Bronchial epithelial cell (primary cell): ENCODE measurements at places on chromosomes 13 and 19.

GRCh38 chr19:32924200-32924599 lies 47.6 kb downstream of the CEP89 start:
- no peak for DNase-seq

DNA sequence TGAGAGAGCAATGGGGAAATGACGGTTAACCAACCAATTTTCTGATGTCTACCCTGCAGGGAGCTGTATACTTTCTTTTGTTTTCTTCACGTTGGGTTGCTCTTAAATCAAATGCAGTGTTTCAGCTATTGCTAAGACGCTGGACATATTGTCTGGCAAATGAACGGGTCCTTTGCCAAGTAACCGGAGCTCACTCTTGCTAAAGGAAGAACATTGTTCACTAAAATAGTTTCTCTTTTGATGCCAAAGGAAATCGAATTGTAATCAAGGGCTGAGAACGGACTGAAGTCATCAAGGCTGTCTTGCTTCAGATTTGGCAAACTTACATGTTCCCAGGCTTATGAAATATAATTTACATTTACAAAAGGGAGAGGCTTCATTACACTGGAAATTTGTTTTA lies 142.3 kb upstream of the ARGLU1 start:
- DNase-seq = no peak

GRCh38 chr13:109687559-109688448 lies 98.6 kb downstream of the IRS2 start:
- no peak for DNase-seq

- no peak for DNase-seq
These were observed 46.5 kb downstream of the MLLT1 start for GRCh38 chr19:6233056-6233826.

- no peak for DNase-seq
These were observed 24.1 kb downstream of the SULT2B1 start for GRCh38 chr19:48575931-48576622.

GRCh38 chr19:32916969-32917615 lies 47.5 kb upstream of the SLC7A9 start:
- DNase-seq = no peak

GRCh38 chr13:106865716-106866440 lies 297.9 kb upstream of the ARGLU1 start:
- no peak for DNase-seq

GRCh38 chr19:19280561-19280960 lies 7.5 kb upstream of the TM6SF2 start:
- DNase-seq = no peak

- DNase-seq = no peak
These were observed 13.1 kb upstream of the PLAUR start for GRCh38 chr19:43682824-43683661.
